Naive thymus-derived CD4-positive, alpha-beta T cell (primary cell): ENCODE measurements at places on chromosomes 6 and 20. TPM values are rescaled to one million over a fixed set of nuclear protein-coding genes. Genes with fewer than 3 reads are reported as not detected.

- DNase-seq, result no peak
- H3K36me3 ChIP-seq, result no peaks in the 10 kb centered on the region
- no peak overlapping the region for H3K27ac ChIP-seq
- no peaks in the 10 kb centered on the region for H3K27me3 ChIP-seq
- no peaks in the 10 kb centered on the region for H3K4me1 ChIP-seq
- no peak overlapping the region for H3K4me3 ChIP-seq
Measured at GRCh38 chr20:56974499-56975250, 291.8 kb downstream of the BMP7 start.

- H3K27ac ChIP-seq, result no peak overlapping the region
- DNase-seq, result no peak
- H3K27me3 ChIP-seq, result no peaks in the 10 kb centered on the region
- no peaks in the 10 kb centered on the region for H3K4me1 ChIP-seq
Measured at GRCh38 chr20:1866834-1867233, 28.4 kb upstream of the SIRPA start.

GRCh38 chr20:35854713-35855348 is 83.0 kb downstream of the PHF20 start:
- no peak overlapping the region for H3K27ac ChIP-seq
- peaks cover 3% of the 10 kb centered on the region for H3K36me3 ChIP-seq
- H3K4me3 ChIP-seq, result no peak overlapping the region
- no peaks in the 10 kb centered on the region for H3K27me3 ChIP-seq
- DNase-seq, result no peak

DNA sequence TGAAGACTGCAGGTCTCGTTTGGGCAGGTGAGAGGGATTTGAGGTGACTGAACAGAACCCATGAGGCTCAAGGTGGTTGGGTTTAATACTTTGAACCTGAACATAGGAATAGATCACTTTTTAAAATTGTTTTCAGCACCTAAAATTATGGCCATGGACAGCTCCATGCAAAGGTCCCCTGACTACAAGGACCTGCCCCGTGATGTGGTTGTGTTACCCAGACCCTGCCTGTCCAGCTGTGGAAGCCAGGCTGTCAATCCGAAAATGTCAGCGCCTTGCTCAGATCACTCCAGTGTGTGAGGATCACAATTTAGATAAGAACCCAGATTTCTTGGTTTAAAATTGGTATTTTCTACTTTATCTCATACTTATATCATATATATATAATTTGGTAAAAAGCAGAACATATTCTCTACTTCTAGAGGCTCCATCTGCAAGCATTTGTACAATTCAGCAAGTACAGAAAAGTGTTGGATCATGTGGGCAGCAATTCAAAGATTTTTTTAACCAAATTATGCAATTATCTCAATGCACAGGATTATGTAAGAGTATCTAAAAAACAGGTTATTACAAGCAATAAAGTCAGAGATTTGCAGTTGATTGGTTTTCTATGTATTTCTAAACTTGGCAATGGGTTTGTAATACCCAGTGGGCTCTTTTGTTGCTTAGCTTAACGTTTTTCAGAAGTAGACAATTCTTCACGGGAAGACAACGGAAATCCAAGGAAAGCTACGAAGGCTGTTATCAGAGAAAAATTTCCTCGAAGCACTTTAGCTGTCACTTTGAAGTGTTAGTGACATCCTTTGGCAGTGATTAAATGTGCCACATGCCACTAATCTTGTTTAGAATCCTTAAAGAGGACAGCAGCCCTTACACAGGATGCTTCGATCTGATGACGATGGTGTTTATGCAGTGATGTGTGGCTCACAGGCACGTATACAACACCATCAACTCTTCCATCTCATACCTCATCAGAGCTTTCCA is 24.1 kb upstream of the RPS6KA2 start:
- no peak overlapping the region for H3K4me3 ChIP-seq
- no peaks in the 10 kb centered on the region for H3K4me1 ChIP-seq
- H3K36me3 ChIP-seq, result no peaks in the 10 kb centered on the region
- no peak overlapping the region for H3K27ac ChIP-seq

DNA sequence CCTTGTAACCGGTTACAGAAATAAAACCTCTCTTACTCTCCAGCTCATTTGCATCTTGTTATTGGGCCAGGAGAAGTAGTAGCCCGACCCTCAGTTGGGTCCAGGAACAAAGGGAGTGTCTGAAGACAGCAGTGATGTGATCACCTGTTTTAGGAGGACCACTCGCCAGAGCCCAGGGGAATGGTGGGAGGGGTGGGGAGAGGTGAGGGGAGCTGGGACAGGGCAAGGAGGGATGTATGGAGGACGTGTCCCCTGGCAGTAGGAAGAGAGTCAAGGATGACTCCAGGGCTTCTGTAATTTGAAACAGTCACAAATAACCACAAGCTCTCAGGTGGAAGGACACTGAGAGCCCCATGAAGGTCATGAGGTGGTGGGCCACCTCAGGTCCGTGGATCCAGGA is 1.4 kb upstream of the PCMTD2 start:
- no peaks in the 10 kb centered on the region for H3K27me3 ChIP-seq
- no peak for DNase-seq
- peaks cover 34% of the 10 kb centered on the region for H3K4me1 ChIP-seq
- no peak overlapping the region for H3K27ac ChIP-seq
- H3K36me3 ChIP-seq, result no peaks in the 10 kb centered on the region
- H3K4me3 ChIP-seq, result no peak overlapping the region

GRCh38 chr20:51353491-51353890 is 189.0 kb downstream of the NFATC2 start:
- no peak for DNase-seq
- H3K27me3 ChIP-seq, result no peaks in the 10 kb centered on the region
- no peaks in the 10 kb centered on the region for H3K4me1 ChIP-seq
- no peak overlapping the region for H3K27ac ChIP-seq

DNA sequence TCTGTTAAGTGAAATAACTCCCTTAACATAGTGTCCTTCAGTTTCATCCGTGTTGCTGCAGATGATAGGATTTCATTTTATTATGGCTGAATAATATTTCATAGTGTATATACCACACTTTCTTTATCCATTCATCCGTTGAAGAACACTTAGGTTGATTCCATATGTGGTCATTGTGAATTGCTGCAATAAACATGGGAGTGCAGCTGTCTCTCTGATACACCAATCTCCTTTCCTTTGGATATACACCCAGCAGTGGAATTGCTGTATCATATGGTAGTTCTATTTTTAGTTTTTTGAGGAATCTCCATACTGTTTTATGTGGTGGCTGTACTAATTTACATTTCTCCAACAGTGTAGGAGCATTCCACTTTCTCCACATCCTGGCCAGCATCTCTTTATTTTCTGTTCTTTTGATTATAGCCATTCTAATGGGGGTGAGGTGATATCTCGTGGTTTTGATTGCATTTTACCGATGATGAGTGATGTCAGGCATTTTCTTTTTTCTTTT is 193.2 kb downstream of the SLC16A10 start:
- no peak overlapping the region for H3K27ac ChIP-seq
- no peak overlapping the region for H3K4me3 ChIP-seq
- no peaks in the 10 kb centered on the region for H3K27me3 ChIP-seq
- no peaks in the 10 kb centered on the region for H3K4me1 ChIP-seq
- peaks cover 5% of the 10 kb centered on the region for H3K36me3 ChIP-seq

DNA sequence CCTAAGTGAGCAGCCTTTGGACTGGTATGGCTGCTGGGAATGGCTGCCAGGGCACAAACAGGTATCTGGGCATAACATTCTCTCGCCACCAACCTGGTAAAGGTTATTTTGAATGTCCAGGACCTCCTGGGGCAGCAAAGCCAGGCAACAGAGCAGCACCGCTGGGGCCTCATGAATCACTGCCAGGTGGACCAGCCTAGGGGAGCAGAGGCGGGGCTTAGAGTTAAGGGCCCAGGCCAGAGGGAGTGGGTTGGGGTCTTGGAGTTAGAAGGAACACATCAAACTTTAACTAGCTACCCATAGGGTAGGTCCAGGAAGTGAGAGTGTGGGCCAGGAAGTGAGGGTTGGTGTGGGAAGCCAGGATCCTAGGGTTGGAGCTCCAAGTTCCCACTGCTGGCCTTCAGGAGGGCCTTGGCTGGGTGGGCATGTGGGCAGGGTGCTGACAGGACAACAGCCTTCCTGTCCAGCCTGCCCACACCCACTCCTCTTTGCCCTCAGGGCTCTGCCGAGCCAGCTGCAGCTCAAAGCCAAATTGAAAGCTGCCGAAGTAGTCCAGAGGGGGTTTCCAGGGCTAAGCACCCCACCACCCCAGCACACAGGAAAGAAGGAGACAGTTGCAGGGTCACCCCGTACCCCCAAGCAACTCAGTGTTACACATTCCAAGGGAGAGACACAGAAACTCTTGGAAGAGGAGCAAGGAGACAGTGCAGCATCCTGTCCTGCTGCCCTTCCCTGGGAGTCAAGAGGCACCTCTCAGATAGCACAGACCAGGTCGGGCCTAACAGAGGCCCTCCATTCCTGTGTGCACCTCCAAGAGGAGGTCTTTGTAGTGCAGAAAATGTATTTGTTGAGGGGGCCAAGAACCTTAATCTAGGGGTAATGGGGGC is 2.6 kb downstream of the NFKBIE start:
- peaks cover 34% of the 10 kb centered on the region for H3K4me1 ChIP-seq
- no peaks in the 10 kb centered on the region for H3K27me3 ChIP-seq
- peak overlapping the region; percentile 85 for H3K4me3 ChIP-seq
- H3K36me3 ChIP-seq, result no peaks in the 10 kb centered on the region
- peak overlapping the region; percentile 97 for H3K27ac ChIP-seq
- DNase-seq, result no peak

GRCh38 chr6:73471686-73472290 is 10.3 kb downstream of the MTO1 start:
- DNase-seq, result no peak
- H3K4me3 ChIP-seq, result no peak overlapping the region
- H3K27ac ChIP-seq, result no peak overlapping the region
- H3K4me1 ChIP-seq, result no peaks in the 10 kb centered on the region
- peaks cover 10% of the 10 kb centered on the region for H3K36me3 ChIP-seq

- H3K4me3 ChIP-seq, result no peak overlapping the region
- H3K36me3 ChIP-seq, result no peaks in the 10 kb centered on the region
- H3K27ac ChIP-seq, result no peak overlapping the region
- H3K27me3 ChIP-seq, result no peaks in the 10 kb centered on the region
- H3K4me1 ChIP-seq, result no peaks in the 10 kb centered on the region
Measured at GRCh38 chr20:47927944-47928343, 142.7 kb upstream of the SULF2 start.

- H3K4me1 ChIP-seq, result peaks cover 1% of the 10 kb centered on the region
- H3K36me3 ChIP-seq, result no peaks in the 10 kb centered on the region
- DNase-seq, result no peak
- no peaks in the 10 kb centered on the region for H3K27me3 ChIP-seq
Measured at GRCh38 chr20:57871237-57871632, 161.4 kb upstream of the PMEPA1 start.

- H3K4me1 ChIP-seq, result no peaks in the 10 kb centered on the region
- H3K27ac ChIP-seq, result no peak overlapping the region
- H3K36me3 ChIP-seq, result peaks cover 31% of the 10 kb centered on the region
- no peak for DNase-seq
Measured at GRCh38 chr6:87675004-87675681, 26.9 kb downstream of the AKIRIN2 start.

- no peak for DNase-seq
- H3K4me3 ChIP-seq, result no peak overlapping the region
- no peaks in the 10 kb centered on the region for H3K4me1 ChIP-seq
- H3K27me3 ChIP-seq, result no peaks in the 10 kb centered on the region
- no peaks in the 10 kb centered on the region for H3K36me3 ChIP-seq
Measured at GRCh38 chr6:135782546-135782945, 69.0 kb upstream of the PDE7B start.

DNA sequence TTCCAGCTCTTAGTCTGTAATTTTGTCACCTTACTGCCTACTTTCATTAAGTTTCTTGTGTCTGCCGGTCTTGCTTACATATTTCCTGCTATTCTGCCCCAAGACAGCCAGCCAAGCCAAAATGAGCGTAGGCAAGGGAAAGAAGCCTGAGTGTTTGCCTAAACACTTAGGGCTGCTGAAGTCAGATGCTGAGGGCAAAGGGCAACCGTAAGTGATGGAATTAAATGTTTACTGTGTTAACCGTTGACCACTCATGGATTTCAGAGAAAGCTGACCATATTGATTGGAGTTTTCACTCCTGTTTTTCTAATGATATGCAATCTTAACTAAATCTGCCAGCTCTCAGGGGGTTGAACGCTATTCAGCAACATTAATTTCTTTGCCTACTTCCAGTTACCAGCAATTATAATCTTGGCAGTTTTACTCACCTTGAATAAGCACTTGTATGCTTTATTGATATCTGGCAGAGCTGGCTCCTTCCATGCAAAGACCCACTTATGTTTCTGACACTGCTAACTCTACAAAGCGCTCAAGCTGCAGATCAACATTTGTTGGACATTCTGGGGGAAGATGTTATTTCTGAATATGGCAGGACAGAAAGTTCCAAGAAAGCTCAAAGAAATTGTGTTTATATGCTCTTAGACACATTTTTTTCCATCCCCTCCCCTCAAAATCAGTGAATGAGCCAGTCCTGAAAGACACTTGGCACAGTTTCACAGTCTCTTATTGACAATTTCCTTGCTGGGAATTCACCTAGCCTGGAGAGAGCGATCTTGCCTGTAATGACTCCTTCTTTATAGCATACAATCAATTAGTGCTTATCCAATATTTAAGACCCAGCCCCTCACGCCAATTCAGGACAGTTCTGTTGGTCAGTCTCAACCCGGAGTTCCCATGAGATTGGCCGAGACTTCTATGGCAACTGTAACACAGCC is 183.8 kb downstream of the PLCB1 start:
- H3K36me3 ChIP-seq, result no peaks in the 10 kb centered on the region
- DNase-seq, result no peak
- no peaks in the 10 kb centered on the region for H3K27me3 ChIP-seq
- H3K27ac ChIP-seq, result no peak overlapping the region
- H3K4me1 ChIP-seq, result no peaks in the 10 kb centered on the region
- H3K4me3 ChIP-seq, result no peak overlapping the region

GRCh38 chr20:19408971-19409370 is 196.5 kb downstream of the SLC24A3 start:
- no peak for DNase-seq
- H3K27ac ChIP-seq, result no peak overlapping the region
- no peaks in the 10 kb centered on the region for H3K27me3 ChIP-seq
- no peaks in the 10 kb centered on the region for H3K4me1 ChIP-seq
- no peak overlapping the region for H3K4me3 ChIP-seq
- H3K36me3 ChIP-seq, result no peaks in the 10 kb centered on the region

DNA sequence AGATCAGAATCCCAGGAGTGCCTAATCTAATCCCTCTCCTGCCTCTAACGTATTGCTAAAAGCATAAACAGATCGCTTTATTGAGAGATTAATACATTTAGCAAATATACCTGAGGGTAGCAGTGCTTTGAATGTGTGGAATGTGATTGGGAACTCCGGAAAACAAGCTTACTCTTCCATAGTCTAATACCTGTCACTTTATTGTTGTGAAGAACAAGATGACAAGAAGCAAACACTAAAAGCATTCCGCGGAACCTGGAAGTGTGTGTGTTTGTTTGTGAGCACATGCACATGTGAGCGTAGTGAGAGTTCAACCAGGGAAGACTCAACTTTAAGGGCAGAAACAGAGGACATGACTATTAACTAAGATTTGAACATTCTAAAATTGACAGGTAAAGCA is 265.0 kb upstream of the GJE1 start:
- H3K36me3 ChIP-seq, result no peaks in the 10 kb centered on the region
- H3K27ac ChIP-seq, result no peak overlapping the region
- H3K4me1 ChIP-seq, result no peaks in the 10 kb centered on the region
- no peak overlapping the region for H3K4me3 ChIP-seq

- H3K36me3 ChIP-seq, result no peaks in the 10 kb centered on the region
- no peak for DNase-seq
- no peak overlapping the region for H3K27ac ChIP-seq
- no peak overlapping the region for H3K4me3 ChIP-seq
- no peaks in the 10 kb centered on the region for H3K4me1 ChIP-seq
Measured at GRCh38 chr6:90859056-90859455, 272.2 kb upstream of the MAP3K7 start.

MOG gene
- polyA plus RNA-seq, result not detected

KHDRBS2 gene
- not detected for polyA plus RNA-seq

BHLHE23 gene
- polyA plus RNA-seq, result not detected

FAM209B gene
- polyA plus RNA-seq, result not detected

DLK2 gene
- polyA plus RNA-seq, result 1.0 TPM

LY6G6D gene
- polyA plus RNA-seq, result not detected
